GM23248 (cell line): ENCODE measurements at places on chromosomes 2 and 18. TPM values are rescaled to one million over a fixed set of nuclear protein-coding genes. Genes with fewer than 3 reads are reported as not detected.

- peaks cover 17% of the 10 kb centered on the region for H3K4me1 ChIP-seq
- no peaks in the 10 kb centered on the region for H3K36me3 ChIP-seq
- DNase-seq: peak; percentile 21
- no peaks in the 10 kb centered on the region for H3K27me3 ChIP-seq
- no peak overlapping the region for H3K27ac ChIP-seq
These were observed 96.3 kb upstream of the RASGRP3 start for GRCh38 chr2:33380001-33380609.

DNA sequence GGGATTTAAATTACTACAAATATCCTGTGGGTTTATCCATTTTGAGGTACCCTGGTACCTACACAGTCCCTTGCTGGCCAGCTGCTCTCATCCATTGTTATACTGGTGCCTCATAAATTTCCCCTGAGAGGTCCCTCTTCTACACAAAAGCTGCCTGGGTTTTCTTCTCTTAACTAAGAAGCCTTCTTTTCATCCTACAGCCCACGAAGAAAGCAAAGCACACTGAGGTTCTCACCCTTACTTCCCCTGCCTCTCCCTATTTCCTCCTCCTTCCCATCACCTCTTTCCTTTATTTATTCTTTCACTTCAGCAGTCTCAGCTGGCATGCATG, 154.9 kb downstream of the CSRNP3 start:
- H3K27me3 ChIP-seq: no peaks in the 10 kb centered on the region
- H3K4me3 ChIP-seq: no peak overlapping the region
- DNase-seq: no peak
- no peaks in the 10 kb centered on the region for H3K36me3 ChIP-seq

DNA sequence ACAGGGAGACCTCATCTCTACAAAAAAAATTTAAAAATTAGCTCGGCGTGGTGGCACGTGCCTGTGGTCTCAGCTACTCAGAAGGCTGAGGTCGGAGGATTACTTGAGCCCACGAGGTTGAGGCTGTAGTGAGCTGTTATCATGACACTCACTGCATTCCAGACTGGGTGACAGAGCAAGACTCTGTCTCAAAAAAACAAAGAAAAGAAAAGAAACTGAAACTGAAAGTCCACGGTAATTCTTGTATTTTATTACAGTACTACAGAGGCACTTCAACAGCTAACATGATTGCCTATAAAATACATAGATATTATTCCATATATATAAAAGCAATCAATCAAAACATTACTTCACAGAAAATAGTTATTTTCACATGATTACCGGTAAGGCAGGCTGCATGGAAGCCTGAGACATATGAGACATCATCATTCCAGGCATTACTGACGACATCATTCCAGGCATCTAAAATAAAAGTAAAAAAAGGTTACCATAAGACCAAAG, 23.1 kb downstream of the PRPF40A start:
- no peaks in the 10 kb centered on the region for H3K27me3 ChIP-seq
- peak overlapping the region; percentile 66 for H3K27ac ChIP-seq
- H3K4me3 ChIP-seq: peak overlapping the region; percentile 38
- peaks cover 21% of the 10 kb centered on the region for H3K36me3 ChIP-seq
- peaks cover 19% of the 10 kb centered on the region for H3K4me1 ChIP-seq
- peak; percentile 62 for DNase-seq

The TBR1 gene
- 0.97 TPM in 1 of 2 replicates, not detected in the other for total RNA-seq

DNA sequence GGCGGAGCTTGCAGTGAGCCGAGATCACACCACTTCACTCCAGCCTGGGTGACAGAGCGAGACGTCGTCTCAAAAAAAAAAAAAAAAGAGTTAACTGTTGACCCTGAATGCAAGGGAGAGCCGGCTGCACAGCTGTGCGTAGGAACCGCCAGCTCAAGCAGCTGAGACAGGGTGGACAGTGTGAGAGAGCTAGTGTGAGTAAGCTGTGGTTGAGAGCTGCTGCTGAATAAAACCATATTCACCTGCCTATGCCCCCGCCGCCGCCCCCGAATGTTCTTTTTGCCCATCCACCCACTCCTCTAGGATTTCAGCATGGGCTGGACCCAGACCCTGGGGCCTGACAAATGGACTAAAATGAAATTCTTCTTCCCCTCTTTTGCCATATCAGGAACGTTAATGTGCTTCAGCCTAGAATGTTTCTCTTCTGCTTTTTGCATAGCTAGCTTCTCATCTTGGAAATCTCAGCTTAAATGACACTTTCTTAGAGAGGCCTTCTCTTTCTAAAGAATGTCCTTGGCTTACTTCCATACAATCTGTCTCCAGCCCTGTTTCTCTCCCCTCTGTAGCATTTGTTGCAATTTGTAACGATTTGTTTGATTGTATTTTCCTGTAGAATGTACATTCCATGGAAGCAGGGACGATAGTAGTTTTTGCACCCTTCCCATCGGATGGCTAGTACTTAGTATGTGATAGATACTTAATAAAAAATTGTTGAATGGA, 142.7 kb downstream of the KLHL14 start:
- DNase-seq: no peak
- no peaks in the 10 kb centered on the region for H3K4me1 ChIP-seq
- H3K4me3 ChIP-seq: no peak overlapping the region
- no peak overlapping the region for H3K27ac ChIP-seq

The PUM2 gene
- 18.3 and 21.9 TPM in 2 replicates for total RNA-seq

GRCh38 chr18:68667121-68667520, 47.8 kb downstream of the TMX3 start:
- no peaks in the 10 kb centered on the region for H3K36me3 ChIP-seq
- peak; percentile 29 for DNase-seq
- H3K27me3 ChIP-seq: no peaks in the 10 kb centered on the region
- H3K4me3 ChIP-seq: no peak overlapping the region

GRCh38 chr2:58131191-58132011, 84.8 kb downstream of the VRK2 start:
- H3K4me1 ChIP-seq: peaks cover 16% of the 10 kb centered on the region
- H3K27ac ChIP-seq: no peak overlapping the region
- no peaks in the 10 kb centered on the region for H3K27me3 ChIP-seq
- DNase-seq: peak; percentile 38

DNA sequence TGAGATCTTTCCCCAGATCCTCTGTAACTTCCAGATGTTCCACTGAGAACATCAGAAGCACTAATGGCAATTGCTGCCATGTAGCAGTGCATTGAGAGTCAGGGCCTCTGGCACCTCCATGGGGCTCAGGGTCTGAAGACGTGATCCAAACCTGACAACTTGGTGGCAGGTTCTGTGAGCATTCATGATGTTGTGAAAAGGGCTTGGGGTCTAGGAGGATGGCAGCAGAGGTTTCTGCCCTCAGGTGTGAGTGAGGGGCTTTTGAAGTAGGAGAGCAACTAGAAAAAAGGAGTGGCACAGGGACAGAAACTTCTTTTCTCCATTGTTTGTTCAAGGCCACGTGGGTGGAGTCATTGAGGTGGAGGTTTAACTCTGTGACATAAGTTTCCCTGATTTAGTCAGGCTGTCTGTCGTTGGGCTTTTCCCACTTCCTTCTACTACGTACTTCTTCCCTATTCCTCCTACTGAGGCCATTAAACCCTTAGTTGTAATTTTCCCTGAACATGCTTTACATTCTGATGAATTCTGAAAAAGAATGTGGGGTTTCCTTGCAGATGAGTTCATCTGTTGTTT, 13.1 kb downstream of the CFLAR start:
- H3K27me3 ChIP-seq: no peaks in the 10 kb centered on the region
- H3K4me3 ChIP-seq: peak overlapping the region; percentile 45
- H3K36me3 ChIP-seq: peaks cover 2% of the 10 kb centered on the region; the same call in 1 of the 2 replicates
- H3K4me1 ChIP-seq: peaks cover 88% of the 10 kb centered on the region
- peak; percentile 82 for DNase-seq
